MCF 10A (cell line): ENCODE measurements at places on chromosomes 7 and 10.
A peak's percentile ranks its signal among the peaks of the same experiment; 100 is the strongest.

- DNase-seq: peak; percentile 63
These were observed 96.1 kb downstream of the SH3PXD2A start for GRCh38 chr10:103759100-103759781.

GRCh38 chr7:47949703-47950102 is 1.4 kb upstream of the PKD1L1 start:
- DNase-seq: no peak

GRCh38 chr10:44961230-44961571 is 1.6 kb downstream of the RASSF4 start:
- DNase-seq: no peak

DNA sequence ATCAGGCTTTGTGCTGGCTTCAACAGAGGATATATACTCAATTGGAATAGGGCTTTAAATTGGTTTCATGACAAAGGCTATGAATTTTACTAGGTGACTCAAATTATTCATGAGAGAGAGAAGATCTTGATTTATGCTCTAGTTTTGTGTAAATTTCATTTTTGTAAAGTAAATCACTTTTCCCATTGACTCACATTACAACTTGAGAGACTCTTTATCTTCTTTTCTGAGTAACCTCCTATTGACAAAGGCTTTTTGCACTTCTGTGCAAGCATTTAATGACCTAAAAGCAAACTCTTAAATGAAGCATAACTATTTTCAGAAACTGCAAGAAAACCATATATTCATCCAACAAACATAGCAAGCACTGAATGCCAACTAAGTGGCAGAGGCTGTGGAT is 98.5 kb upstream of the RHOBTB1 start:
- no peak for DNase-seq

DNA sequence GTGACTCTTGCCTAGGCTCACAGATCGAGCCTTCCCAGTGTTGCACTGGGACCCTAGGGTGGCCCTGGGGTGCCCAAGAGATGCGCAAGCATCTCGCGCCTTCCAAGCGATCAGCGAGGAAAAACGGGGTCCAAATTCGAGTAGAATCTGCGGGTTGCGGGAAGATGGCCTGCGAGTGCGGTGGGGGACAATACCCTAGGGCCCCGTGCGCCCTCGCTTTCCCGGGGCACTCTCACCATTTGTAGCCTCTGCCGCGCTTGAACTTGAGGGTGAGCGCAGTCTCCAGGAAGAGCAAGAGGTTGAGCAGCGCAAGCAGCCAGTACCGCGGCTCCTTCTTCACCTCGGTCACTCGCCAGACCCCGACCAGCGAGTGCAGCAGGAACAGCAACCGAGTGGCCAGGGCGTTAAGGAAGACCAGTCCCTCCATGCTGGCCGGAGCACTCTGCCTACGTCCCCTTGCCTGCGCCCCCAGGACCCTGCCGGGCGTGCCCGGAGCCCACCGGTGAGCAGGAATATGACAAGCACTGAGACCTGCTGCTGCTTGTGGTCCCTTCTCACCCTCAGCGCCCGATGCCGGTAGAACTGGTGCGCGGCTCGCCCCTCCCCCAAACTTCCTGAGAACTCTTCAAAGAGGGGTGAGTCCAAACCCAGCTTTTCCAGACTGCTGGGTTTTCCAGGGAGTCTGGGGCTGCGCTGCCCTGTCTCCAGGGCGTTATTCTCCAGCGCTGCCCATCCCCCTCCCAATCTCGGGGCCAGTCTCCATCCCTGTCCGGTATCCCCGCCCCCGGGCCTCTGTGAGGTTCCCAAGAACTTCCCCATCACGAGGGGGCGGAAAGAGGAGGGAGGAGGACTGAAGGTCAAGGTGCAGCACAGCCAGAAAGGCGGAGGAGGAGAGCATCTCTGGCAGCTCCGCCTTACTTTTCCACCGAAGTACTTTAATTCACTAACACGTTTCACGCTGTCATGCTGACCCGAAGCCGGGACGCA is at the start of gene TMEM26:
Gene TMEM26, minus strand, starts transcription at position 727 of the 987 bp plus-strand sequence. Its CDS starts 300 bp downstream, at position 427.
- no peak for DNase-seq

GRCh38 chr7:143406002-143406357 is 2.7 kb downstream of the EPHA1 start:
- no peak for DNase-seq

DNA sequence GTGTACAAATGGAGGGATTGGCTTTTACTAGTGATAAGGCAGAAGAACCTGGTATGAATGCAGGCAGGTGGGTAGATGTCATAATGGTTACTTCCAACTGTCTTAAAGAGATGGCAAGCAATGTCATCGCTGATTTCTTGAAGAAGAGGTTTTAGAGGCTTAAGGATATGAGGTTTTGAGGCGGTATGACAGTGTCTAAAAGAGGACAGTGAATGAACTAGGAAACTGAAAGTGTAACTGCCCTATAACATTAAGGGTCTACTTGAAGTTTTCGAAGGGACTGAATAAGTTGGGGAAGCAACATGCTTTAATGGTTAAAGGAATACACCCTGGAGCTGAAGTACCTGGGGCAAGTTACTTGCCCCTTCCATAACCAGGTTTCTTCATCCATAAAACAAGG is 70.9 kb downstream of the NDUFB2 start:
- DNase-seq: no peak

- no peak for DNase-seq
These were observed 34.3 kb upstream of the ICA1 start for GRCh38 chr7:8296362-8296659.

- no peak for DNase-seq
These were observed 1276.3 kb upstream of the AUTS2 start for GRCh38 chr7:68321776-68322496.

GRCh38 chr10:103921750-103922195 is 3.8 kb upstream of the STN1 start:
- DNase-seq: no peak

GRCh38 chr7:67018940-67019339 is 22.3 kb downstream of the TYW1 start:
- DNase-seq: no peak

DNA sequence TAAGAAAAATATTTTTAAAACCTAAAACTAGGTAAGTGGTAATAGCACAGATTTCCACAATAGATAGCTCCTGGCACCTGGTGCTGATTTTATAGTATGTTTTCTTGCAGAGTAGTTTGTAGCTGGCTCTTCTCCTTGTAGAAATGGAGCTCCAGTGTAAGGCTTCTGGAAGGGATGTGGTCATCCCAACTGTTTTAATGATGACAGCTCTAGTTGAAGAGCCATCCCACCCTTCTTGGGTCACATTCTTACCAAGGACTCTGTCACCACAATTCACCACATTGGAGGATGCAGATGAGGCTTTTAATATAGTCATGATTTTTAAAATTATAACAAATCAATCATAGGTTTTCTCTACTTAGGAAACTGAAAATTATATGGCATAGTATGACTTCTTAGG is 31.0 kb downstream of the TES start:
- no peak for DNase-seq

GRCh38 chr10:101552442-101552841 is 35.6 kb downstream of the POLL start:
- no peak for DNase-seq

GRCh38 chr10:85535926-85536325 is 830.7 kb downstream of the GRID1 start:
- no peak for DNase-seq

DNA sequence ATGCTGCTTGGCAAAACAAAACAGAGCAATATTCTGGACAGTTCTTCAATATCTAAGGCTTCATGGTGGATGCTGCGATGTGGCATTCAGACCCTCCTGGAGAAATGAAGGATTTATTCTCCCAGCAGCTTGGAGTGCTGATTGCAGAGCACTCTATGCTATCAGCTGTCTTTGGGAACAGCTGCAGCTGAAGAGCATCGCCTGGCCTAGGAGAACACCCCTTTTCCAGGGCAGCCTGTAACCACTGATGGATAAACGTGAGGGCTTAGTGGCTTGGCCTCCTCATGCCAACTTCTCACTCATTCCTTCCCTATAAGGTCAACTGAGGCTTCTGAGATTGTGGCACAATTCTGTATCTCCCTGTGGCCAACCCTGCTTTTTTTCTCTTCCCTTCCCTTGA is 638.1 kb upstream of the CNTNAP2 start:
- DNase-seq: no peak

DNA sequence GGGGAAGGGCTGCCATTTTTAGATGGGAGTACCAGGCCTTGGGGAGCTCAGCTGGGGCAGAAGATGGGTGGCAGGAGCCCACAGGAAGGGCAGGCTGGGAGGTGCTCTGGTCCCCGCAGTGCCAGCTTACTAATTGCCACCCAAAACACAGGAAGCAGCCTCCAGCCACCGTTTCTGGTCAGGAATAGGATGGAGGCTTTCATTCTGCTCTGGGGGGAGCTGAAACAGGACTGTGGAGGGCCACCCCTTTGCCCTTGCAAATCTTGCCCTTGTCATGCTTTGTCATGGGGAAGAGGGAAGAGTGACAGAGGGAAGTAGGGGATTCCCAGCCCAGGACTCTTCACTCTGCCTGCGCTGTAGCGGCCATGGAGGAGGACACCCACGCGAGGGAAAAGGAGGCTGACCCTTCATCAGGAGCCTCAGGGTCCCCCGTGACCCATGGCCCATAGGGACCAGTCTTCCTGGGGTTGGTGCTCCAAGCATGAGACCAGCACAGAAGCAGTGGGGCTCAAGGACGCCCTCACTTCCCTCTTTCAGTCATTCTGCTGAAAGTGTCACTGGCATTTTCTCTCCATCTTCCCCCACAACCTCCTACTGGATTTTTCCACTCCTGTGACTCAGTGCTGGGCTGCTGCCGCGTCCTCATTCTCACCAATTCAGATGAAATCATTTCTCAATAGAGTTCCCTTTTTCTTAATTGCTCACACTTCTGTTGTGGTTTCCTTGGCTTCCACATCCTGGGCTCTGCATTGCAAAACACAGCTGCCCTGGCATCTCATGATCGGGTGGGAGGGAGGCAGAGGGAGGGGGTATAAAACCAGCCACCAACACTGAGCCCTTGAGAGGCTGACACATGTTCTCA is 61.9 kb downstream of the MKI67 start:
- peak; percentile 97 for DNase-seq

DNA sequence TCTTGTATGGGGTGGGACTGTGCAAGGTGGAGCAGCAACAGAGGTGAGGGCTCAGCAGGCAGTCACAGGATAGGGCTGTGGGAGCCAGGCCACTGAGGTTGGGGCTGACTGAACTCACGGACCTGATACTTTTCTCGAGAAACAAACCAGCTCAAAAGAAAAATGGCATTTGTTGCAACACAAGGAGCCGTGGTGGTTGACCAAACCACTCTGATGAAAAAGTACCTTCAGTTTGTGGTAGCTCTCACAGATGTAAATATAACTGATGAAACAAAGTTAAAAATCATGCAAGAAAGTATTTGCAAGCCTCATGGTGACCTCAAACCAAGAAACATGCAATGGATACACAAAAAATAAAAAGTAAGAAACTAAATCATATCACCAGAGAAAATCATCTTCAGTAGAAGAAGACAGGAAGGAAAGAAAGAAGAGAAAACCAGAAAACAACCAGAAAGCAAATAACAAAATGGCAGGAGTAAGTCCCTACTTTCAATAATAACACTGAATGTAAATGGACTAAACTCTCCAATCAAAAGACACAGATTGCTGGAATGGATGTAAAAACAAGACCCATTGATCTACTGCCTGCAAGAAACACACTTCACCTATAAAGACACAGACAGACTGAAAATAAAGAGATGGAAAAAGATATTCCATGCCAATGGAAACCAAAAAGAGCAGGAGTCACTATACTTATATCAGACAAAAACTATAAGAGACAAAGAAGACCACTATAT is 48.9 kb upstream of the DUSP5 start:
- DNase-seq: no peak

DNA sequence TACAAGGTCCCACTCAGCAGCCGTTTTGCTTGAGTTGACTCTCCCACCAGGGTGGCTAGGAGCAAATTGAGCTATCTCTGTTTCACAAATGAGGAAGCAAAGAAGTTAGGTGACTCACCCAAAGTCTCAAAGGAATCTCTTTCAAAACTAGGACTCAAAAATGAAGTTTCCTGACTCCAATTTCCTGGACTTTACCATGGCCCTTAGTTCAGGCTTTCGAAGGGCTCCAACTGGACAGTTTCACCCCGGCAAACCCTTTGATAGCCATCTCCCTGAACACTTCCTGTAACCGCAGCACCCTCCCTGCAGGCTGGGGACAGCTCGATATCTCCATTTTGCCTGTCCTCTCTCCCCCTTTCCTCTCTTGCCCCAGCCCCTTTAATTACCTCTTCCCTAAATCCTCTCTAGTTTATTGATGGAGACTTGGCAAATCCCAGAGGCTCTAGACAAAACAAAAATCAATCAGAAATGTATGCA is 4.7 kb upstream of the AFAP1L2 start:
- DNase-seq: no peak

GRCh38 chr7:53491051-53491450 is 455.6 kb downstream of the POM121L12 start:
- DNase-seq: no peak

GRCh38 chr7:155234158-155234492 is 63.6 kb upstream of the INSIG1 start:
- no peak for DNase-seq

- DNase-seq: no peak
These were observed 270.4 kb downstream of the ZMYND11 start for GRCh38 chr10:405648-406047.

- peak; percentile 41 for DNase-seq
These were observed 47.7 kb downstream of the ZNF277 start for GRCh38 chr7:112254156-112254555.

- DNase-seq: no peak
These were observed 253.6 kb downstream of the ELFN1 start for GRCh38 chr7:1923409-1924257.

DNA sequence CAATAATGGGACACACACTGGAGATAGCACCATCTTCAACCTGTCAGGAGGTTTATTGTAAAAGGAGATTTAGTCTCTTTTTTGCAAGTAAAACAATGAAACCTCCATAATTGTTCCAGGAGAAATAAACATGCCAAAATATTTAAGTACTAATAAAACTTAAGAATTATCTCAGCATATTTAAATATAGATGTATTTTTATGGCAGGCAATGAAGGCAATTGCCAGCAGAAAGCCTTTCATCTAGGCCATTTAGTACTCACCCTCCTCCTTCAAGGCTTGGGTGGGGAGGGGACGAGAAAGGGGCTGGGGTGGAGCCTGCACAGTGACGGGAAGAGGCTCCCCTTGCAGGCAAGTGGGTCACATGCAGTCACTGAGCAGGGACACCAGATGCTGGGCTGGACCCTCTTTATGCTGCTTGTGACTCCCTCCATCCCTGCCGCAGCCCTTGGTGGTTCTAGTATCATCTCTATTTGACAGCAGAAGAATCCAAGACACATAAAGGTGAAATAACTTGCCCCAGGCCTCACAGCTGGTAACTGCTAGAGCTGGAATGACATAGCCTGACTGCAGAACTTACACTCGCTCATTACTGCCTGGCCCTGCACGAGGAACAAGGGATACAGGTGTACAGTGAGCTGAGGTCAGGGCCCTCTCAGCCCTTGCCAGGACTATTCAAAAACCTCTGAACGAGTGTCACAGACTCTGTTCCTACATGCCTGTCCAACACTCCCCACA is 449.5 kb upstream of the ZMIZ1 start:
- DNase-seq: no peak
